ELF-1 (cell line): ENCODE measurements at places on chromosomes 2 and 18.

GRCh38 chr18:74248595-74248994, 43.2 kb downstream of the CYB5A start:
- no peak for DNase-seq

GRCh38 chr2:85840091-85840490, 48.7 kb downstream of the ST3GAL5 start:
- no peak for DNase-seq

GRCh38 chr2:119512946-119513345, 11.3 kb downstream of the SCTR start:
- no peak for DNase-seq

GRCh38 chr2:65165558-65165957, 35.7 kb upstream of the RAB1A start:
- no peak for DNase-seq

DNA sequence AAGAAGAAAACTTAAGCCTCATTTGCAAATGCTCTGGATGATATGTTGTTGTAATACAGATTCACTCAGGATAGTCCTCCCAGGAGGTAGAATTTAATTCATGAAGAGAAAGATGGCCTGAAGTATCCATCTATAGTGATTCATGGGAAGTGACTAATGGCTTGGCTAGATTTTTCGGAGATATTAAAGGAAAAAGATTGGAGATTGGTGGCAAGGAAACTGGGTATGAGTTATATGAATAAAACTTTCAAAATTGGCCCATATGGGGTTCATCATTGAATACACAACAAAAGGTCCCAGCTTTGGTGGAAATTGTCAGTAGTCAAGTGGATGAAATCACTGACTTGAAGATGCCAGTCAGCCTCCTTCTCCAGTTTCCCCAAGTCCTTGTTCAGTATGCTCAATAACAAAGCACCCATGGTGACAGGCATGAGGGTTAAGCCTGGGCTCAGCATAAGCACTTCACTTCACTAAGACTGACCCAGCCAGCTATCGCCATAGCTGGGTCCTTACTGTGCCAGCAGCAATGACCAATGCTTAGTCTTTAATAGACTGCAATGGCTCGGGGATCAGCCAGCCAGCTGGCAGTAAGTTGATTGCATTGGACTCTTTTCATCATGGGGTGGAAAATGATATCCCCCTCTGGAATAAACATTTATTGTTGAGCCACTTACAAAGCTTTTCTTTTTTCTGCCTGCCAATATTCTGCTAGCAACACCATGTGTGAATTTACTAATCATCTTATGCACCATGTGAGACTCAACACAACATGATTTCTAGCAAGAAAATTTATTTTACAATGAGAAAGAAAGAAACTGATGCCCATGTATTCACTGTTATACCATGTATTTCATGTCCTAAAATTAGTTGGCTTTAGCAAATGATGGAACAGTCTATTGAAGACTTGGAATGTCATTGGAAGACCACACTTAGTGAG, 176.6 kb upstream of the TACR1 start:
- no peak for DNase-seq

GRCh38 chr2:234001380-234002160, 48.9 kb upstream of the SPP2 start:
- no peak for DNase-seq

GRCh38 chr2:201258666-201259615, 1.4 kb upstream of the CASP8 start:
- DNase-seq = no peak
